ENCODE measurements at places on chromosomes 12 and 14.

- DNase-seq = no peak
Measured at GRCh38 chr12:33614630-33615029, 175.0 kb upstream of the SYT10 start.

GRCh38 chr12:30219047-30219446 is 435.3 kb upstream of the TMTC1 start:
- DNase-seq = no peak

- DNase-seq = no peak
Measured at GRCh38 chr14:54123841-54124240, 167.2 kb upstream of the BMP4 start.

GRCh38 chr14:57659052-57659451 is 165.4 kb upstream of the CCDC198 start:
- DNase-seq = no peak

- DNase-seq = no peak
Measured at GRCh38 chr12:16608946-16609539, 3.1 kb upstream of the LMO3 start.

GRCh38 chr14:105739331-105740102 is 213.1 kb downstream of the TMEM121 start:
- DNase-seq = no peak

DNA sequence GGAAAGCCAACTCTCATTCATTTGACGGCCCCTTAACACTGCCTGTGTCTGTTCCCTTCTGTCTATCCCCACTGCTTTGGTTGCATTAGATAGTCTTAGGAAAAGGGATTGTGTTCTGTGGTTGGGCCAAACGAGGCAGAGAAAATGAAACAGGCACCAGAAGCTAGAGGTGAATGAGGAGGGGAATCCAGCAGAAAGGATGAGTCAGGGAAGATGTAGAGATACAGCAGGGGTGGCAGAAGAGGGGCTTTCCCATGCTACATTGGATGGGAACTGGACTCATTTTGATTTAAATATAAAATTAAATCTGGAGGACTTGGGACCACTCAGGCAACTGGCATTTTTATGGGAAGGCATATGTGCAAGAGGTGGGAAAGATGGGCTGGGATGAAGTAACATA is 43.3 kb downstream of the OTOGL start:
- no peak for DNase-seq

- DNase-seq = no peak
Measured at GRCh38 chr12:20376984-20377383, 8.6 kb downstream of the PDE3A start.
